ENCODE measurements at places on chromosomes 2 and 18. TPM values are rescaled to one million over a fixed set of nuclear protein-coding genes. Genes with fewer than 3 reads are reported as not detected.

Gene TMEM169
- total RNA-seq, result 0.38 TPM

Gene CAPN14
- total RNA-seq, result 0.05 TPM

Gene CYP1B1
- total RNA-seq, result 5.5 TPM

Gene CFAP53
- total RNA-seq, result 0.38 TPM

Gene SLC5A7
- not detected for total RNA-seq

Gene RNU2-63P
- total RNA-seq, result not detected

Gene LIMS4
- total RNA-seq, result 0.85 TPM

Gene EPHA4
- total RNA-seq, result 1.1 TPM

Gene GPR39
- 6.9 TPM for total RNA-seq

Gene MAP3K19
- not detected for total RNA-seq

Gene LYG1
- total RNA-seq, result 1.3 TPM

Gene PROKR1
- not detected for total RNA-seq

Gene ABCB11
- 0.02 TPM for total RNA-seq

Gene KLHL41
- total RNA-seq, result 0.13 TPM

Gene CAD
- total RNA-seq, result 56.9 TPM

Data from A549 treated with Hydrocortisone at 1 μM for 4 hours (cell line).